ENCODE measurements at places on chromosomes 5 and 9.

- no peak for DNase-seq
Measured at GRCh38 chr5:151288180-151288579, 15.4 kb downstream of the SLC36A3 start.

DNA sequence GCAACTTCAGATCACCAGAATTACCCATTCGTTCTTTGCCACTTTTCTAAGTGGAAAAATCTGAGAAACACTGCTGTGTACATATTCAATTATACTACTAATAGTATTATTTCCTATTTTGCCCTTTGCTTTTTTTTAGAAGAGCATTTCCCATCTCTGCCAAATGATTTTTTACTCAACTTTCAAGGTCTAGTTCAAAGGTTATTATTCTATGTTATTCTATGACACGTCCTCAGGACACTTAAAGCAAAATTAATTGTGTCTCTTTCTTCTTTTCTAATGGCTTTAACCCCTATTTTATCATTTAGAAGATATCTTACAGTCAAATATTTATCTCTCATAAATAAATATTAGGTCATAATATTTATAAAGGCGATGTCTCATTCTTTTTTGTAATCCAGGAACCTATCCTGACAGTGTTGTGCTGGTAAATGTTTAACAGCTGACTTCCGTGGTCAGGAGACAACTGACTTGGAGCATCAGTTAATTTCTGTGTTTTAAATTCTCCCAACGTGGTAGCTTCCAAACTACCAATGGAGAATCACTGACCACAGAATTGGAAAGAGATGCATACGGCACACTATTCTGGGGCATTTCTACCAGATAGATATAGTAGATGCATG, 375.2 kb downstream of the ARRDC3 start:
- DNase-seq: no peak

- DNase-seq: peak; percentile 88
Measured at GRCh38 chr9:114988962-114989599, 58.7 kb upstream of the TNFSF8 start.

DNA sequence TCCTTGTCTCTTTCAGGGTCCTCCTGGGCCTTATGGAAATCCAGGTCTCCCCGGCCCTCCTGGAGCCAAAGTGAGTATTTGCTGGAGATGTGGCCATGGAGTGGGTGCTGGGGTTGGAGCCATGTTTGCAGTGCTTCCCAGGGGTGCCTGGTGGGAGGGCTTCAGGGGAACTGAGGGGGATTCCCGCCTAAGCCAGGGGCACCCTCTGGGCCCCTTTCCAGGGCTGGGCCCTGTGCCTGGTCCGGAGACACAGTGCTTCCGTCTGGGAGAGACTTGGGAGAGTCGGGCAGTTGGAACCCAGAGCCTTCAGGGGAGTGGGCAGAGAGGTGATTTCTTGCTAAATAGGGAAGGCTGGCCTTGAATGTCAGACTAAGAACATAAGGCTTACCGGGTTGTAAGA, 27.7 kb downstream of the COL27A1 start:
- no peak for DNase-seq

GRCh38 chr5:135386886-135387628, 12.0 kb downstream of the MACROH2A1 start:
- DNase-seq: peak; percentile 78

- no peak for DNase-seq
Measured at GRCh38 chr9:135204177-135204576, 116.7 kb downstream of the OLFM1 start.

GRCh38 chr9:132409828-132410528, at the start of gene CFAP77:
Gene CFAP77 (plus strand): TSS chr9:132410211. CDS start chr9:132410272, 61 bp downstream.
- peak; percentile 15 for DNase-seq
